ENCODE measurements at places on chromosomes 4 and X.

DNA sequence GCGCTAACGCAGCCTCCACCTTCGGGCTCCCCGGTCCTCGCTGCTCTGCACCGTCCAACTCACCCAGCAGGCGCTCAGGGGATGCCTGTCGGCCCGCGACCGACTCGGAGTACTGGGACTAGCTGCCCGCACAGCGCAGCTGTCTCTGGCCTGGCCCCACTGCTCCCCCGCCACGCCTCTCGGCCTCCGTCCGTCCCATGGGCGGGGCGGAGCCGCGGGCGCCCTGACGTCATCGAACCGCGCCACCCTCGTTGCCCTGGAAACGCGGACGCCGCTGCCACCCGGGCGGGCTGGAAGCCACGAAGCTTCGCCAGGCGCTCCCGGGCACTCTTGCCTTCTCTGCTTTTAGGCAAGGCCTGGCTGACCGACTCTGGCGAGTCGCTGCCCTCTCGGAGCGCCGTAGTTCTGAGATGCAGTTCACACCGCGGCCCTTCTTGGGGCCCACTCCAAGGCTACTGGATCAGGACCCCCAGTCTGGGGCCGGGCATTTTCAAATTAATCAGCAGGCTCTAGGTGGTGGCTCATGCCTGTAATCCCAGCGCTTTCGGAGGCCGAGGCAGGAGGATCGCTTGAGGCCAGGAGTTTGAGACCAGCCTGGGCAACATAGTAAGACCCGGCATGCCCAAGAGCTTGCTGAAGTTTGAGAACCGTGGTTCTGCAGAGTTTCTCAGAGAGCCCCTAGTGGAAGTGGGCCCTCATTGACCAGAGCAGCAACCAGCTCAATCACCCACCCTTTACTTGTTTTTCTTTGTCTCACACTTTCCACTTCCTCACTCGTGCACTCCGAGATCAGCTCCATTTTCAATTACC is 12.0 kb downstream of the ACOX3 start:
- peak; percentile 87 for DNase-seq

DNA sequence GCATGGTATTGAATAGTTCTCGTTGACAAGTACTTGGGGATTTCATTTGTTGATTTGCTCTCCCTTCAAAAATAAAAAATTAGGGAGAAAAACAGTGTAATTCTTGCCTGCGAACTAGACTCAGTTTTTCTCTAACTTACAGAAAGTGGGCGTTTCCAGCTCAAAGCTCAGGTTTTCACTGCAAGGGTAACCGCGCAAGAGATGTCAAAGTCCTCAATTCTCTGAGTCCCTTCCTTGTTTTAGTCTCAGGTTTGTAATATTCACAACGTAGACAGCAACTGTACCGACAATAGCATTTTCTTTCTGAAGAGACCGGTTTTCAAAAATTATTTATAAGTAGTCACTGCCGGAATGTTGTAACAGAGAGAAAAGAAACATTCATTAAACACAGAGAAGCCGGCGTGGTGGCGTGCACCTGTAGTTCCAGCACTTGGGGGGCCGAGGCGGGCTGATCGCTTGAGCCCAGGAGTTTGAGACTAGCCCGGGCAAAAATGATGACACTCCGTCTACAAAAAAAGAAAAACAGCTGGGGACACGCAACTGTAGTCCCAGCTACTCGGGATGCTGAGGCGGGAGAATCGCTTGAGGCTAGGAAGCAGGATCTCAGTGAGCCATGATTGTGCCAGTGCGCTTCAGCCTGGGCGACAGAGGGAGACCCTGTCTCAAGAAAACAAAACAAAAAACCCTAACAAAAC is 774 bp downstream of the ZCCHC4 start:
- no peak for DNase-seq

DNA sequence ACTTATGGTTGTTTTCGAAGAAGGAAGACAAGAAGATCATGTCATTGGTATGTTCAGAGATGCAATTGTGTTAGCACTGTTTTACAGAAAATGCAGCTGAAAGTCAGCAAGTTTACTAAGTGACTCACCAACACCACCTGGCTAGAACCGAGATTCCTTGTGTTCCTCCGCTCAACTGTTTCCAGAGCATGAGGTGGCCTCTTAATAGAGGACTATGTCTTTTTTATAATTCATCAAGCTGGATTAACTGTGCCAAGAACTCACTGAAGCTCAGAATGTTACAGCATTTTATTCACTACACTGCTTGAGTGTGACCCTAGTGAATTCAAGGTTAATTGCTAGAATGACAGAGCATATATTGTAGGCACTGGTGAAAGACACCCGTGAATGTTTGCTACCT is 1573.5 kb upstream of the TENM3 start:
- no peak for DNase-seq

GRCh38 chr4:143362349-143363046 is 25.8 kb downstream of the GAB1 start:
- DNase-seq = no peak

DNA sequence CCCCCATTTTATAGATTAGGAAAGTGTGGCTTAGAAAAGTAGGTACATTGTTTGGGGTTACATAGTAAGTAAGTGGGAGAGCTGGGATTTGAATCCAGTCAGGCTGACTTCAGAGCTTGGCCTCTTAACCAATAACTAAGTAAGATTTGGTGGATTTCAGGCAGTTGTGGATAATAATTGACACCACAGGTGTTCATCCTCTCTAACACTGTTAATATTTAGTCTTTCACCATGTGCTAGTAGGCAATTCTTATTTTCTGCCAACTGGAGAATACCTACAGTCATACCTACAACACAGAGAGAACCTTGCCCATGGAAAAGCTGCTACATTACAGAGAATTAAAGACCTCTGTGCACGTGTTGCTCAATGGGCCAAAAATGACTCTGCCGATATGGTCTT is 89.5 kb downstream of the DIAPH2 start:
- no peak for DNase-seq

- no peak for DNase-seq
These were observed 6.9 kb upstream of the CLOCK start for GRCh38 chr4:55553441-55554201.

- DNase-seq = no peak
These were observed 17.7 kb downstream of the SNX25 start for GRCh38 chr4:185227131-185227551.

DNA sequence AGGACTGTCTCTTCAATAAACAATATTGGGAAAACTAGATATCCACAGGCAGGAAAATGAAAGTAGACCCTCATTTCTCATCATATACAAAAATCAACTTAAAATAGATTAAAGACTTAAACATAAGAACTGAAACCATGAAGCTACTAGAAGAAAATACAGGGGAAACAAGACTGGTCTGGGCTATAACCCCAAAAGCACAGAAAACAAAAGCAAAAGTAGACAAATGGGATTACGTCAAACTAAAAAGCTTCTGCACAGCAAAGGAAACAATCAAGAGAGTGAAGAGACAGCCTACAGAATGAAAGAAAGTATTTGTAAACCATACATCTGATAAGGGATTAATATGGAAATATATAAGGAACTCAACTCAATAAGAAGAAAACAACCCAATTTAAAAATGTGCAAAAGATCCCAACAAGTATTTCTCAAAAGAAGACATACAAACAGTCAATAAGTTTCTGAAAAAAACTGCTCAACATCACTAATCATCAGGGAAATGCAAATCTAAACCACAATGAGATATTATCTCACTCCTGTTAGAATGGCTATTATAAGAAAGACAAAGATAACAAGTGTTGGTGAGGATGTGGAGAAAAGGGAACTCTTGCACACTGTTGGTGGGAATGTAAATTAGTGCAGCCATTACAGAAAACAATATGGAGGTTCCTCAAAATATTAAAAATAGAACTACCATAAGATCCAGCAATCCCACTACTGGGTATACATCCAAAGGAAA is 325.3 kb upstream of the RASGEF1B start:
- DNase-seq = no peak

- DNase-seq = no peak
These were observed 95.4 kb downstream of the PTTG2 start for GRCh38 chr4:38055566-38055965.

- DNase-seq = no peak
These were observed 879.1 kb downstream of the SH3BGRL start for GRCh38 chrX:82081027-82081426.

GRCh38 chr4:72975488-72975784 is 94.1 kb downstream of the COX18 start:
- DNase-seq = no peak

DNA sequence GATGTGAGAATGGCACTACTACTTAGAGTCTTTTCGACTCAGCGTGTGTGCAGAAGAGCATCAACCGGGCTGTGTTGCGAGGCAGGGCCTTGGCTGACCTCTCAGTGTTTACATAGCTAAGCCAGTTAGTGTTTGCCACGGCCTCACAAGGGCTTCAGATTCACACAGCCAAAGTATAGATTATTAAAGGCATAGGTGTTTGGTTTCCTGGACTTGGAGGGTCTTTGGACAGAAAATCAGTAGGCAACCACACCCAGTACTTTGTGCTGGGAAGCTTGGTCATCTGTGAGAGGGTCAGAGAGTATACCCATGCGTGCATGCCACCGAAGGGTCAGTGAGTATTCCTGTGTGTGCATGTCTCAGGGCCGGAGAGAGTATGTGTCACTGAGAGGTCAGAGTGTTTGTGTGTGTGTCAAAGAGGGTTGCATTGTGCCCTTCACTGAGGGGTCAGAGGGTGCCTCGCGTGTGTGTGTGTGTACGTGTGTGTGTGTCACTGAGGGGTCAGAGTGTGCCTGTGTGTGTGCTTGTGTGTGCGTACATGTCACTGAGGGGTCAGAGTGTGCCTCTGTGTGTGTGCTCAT is 69.7 kb upstream of the MSANTD1 start:
- no peak for DNase-seq

- DNase-seq = no peak
These were observed 64.1 kb downstream of the PARM1 start for GRCh38 chr4:74996996-74997395.

DNA sequence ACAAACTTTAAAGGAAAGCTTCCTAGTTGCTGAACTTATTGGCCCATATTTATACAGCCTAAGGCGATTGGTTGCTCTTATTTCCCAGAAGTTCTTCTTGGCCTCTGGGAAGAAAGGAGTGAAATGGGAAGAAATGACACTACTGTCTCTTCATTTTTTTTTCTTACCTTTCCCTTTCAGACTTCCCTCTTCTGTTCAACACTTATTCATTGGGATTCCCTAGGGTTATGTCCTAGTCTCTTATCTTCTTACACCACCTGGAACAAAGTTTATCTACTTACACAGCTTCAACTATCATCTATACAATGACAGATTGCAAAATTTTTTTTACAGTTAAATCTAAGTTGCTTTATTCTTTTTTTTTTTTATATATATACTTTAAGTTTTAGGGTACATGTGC is 68.0 kb downstream of the SNX12 start:
- DNase-seq = no peak

- no peak for DNase-seq
These were observed 72.9 kb downstream of the FAM114A1 start for GRCh38 chr4:38940476-38940875.

DNA sequence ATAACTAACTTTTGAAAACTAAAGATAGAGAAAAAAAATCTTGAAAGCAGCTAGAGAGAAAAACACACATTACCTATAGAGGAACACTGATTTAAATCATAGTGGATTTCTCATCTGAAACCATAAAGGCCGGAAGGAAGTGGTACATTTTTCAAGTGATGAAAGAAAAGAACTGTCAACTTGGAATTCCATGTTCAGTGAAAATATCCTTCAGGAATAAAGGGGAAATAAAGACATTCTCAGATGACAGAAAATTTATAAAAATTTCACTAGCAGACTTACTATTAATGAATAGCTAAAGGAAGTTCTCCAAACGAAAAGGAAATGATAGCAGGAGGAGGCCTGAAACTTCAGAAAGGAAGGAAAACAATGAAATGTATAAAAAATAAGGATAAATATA is 7.6 kb upstream of the JADE3 start:
- DNase-seq = no peak

DNA sequence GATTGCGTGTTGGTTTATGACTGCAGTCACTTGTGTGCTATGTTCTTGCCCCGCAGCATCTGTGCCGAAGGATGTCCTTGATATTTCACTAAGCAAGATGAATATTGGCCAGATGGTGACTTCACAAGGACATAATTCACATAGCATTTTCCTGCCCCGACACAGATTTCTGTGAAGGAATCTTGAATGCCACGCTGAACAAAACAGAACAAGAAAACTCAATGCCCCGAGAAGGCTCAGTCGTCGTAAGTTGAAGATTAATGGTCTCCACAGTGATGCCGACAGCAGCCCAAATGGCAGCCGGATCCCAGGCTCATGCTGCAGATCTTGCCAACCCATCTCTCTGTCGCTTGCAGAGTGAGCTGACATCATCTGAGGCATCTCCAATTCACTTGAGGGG is 145.9 kb downstream of the CPEB2 start:
- DNase-seq = no peak

GRCh38 chr4:47876784-47877546 is 37.4 kb downstream of the NFXL1 start:
- DNase-seq = no peak

DNA sequence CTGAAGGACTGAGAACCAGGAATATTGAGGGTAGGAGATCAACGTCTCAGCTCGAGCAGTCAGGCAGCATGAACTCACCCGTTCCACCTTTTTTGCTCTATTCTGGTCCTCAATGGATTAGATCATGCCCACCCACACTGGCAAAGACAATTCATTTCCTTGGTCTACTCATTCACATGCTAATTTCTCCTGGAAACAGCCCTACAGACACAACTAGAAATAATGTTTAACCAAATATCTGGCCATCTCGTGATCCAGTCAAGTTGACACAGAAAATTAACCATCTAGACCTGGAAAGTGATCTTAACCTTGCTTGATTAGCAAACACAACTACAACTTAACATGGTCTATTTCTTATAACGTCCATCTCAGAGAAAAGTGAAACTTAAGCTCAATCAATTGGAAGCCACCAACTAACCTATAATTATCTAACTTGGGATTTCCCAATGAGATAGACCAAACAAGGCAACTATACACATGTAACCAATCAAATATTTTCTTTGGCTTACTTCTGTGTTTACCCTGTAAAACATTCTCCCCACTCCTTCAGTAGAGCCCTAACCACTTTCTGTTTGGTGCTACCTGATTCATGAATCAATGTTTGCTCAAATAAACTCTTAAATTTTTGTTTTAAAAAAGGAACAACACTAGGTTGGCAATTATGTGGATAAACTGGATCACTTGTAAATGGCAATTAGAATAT is 69.7 kb upstream of the MAMLD1 start:
- no peak for DNase-seq

- no peak for DNase-seq
These were observed 1174.4 kb upstream of the PCDH10 start for GRCh38 chr4:131974730-131975129.

- no peak for DNase-seq
These were observed 9.9 kb downstream of the FAM200B start for GRCh38 chr4:15691346-15692135.

- no peak for DNase-seq
These were observed 3.8 kb upstream of the TXK start for GRCh38 chr4:48137846-48138245.

DNA sequence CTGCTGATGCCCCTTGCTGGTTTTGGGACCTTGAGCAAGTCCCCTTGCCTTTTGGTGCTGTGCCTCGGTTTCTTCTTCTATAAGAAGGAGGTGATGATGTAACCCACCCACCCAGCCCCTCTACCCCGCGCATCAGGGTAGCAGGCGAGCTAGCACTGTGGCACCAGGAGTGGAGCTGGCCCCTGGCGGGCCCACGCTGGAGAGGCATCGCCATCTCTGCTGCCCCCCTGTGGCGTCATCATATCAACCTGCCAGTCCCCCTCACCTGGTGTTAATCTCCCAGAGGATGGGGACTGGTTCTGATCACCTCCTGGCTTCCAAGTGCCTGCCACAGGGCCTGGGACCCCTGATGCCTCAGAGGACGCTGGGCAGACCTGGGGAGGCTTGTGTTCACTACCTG is 6.3 kb upstream of the SORCS2 start:
- no peak for DNase-seq

Data from effector CD8-positive, alpha-beta T cell (primary cell).